ENCODE measurements at places on chromosomes 3 and 15.

DNA sequence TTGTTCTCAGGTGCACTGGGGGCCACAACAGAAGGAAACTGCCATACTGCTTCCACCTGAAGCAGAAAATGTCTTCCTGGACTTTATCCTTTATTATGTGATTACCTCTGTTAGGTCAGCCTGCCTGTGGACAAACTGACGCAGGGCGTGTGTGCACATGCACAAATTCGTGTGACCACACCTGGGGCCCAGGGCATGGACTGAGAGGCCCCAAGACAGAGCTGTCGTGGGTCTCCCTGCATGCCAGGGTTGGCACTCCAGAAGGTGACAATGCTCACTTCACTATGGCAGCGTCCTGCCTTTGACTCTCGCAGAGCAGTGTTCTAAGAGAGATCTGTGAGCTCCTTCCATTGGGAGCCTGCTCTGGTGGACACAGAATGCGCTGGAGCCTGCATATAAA, 34.5 kb downstream of the CCDC12 start:
- no peak for DNase-seq

DNA sequence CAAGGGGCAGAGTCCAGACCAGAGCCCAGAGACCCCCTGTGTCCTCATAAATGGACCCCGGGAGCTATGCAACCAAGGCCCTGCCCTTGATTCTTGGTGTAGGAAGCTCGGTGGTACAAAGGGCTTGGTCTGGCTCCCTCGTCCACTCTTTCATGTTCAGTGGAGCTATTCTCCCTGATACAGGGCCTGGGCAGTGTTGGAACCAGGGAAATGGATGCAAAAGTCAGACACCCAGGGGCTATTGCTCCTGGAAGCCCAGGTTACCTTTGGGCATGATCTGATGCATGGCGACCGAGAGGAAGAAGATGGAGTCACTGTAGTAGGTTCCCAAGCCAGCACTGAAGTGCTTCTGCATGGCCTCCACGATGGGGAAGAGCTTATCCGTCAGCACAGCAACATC, 44.5 kb downstream of the XXYLT1 start:
- no peak for DNase-seq

- DNase-seq: no peak
These were observed 32.6 kb upstream of the SPTBN5 start for GRCh38 chr15:41926185-41927056.

DNA sequence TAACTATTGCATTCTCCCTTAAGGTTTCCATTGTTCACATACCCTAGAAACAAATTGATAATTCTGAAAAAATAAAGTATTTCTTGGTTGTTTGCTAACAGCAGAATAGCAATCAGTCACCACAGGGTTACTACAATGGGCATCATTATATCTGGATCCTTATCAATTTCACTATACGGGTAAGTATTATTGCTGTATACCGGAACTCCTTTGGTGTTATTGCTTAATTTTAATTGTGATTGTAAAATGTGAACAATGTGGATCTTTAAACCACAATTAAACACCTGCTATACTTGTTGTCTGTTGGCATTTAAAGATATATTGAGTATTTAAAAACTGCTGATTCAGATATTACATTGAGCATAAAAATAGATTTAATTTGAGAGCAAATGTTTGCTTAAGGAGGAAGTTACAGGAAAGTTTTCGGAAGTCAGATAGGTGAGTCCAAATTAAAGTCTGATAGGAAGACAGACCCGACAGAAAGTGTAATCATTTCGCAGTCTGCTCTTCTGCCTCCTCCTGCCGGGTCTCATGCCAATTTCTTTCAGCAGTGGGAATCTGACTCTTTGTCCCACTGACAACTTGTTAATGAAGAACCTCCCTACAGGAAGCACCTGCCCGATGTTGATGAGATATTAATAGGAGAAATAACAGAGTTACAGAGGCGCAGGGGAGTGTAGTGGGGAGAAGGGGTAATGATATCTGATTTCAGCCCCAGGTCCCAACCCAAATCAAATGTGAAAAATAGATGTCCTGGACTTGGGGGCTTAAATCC, 169.7 kb upstream of the TBC1D5 start:
- no peak for DNase-seq

DNA sequence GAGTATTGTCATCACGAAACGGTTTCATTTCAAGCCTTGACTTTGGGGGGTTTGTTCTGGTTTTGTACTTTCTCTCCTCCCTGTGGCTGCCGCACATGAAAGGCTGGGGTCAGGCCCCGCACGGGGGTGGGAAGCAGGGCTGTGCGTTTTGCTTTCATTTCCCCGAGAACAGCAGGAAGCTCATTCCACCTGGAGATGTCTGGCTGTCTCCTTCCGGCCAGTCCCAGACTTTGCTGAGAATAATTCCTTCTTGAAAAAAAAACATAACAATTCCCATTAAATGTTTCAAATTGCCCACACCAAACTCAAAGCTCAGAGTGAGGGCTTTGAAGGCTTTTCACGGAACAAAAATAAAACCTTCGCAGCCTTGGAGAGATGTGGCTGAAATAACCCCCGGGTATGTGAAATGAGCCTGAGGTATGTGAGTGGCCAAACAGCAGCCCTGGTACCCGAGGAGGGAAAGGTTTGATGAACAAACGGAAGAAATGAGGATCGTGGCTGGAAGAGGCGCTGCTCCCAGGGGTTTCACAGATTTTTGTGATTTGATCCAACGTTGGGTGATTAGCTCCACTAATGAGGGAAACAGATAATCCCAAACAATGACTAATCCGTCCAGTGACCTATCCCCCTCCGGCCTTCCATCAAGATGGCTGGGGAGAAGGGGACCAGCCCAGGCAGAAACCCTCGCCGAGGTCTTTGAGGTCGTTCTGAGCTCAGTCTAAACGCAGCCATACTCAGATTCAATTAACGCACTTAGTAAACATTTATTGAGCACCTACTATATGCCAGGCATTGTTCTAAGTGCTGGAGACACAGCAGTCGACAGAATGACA, 126.9 kb upstream of the MEF2A start:
- DNase-seq: no peak

GRCh38 chr3:15800780-15801179, 3.0 kb upstream of the ANKRD28 start:
- DNase-seq: no peak

- DNase-seq: no peak
These were observed 45.1 kb downstream of the SEC22A start for GRCh38 chr3:123246866-123247265.

GRCh38 chr3:103002425-103003176, 567.8 kb downstream of the ZPLD1 start:
- no peak for DNase-seq

GRCh38 chr15:58285212-58285920, 146.4 kb upstream of the LIPC start:
- no peak for DNase-seq

DNA sequence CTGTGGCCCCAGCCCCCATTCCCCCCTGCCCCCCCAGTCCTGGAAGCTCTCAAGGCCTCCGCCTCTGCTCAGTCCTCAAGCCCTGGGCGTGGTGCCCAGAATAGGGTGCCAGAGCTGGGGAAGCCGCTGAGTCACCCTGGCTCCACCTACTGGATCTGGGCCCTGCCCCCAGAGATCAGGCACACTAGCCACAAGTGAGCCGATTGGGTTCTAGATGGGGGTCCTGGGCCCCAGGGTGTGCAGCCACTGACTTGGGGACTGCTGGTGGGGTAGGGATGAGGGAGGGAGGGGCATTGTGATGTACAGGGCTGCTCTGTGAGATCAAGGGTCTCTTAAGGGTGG, 5.7 kb downstream of the EIF4G1 start:
- DNase-seq: no peak

GRCh38 chr3:8954938-8955763, 8.1 kb downstream of the RAD18 start:
- DNase-seq: no peak

- no peak for DNase-seq
These were observed 11.0 kb upstream of the VPS39 start for GRCh38 chr15:42218953-42219592.

DNA sequence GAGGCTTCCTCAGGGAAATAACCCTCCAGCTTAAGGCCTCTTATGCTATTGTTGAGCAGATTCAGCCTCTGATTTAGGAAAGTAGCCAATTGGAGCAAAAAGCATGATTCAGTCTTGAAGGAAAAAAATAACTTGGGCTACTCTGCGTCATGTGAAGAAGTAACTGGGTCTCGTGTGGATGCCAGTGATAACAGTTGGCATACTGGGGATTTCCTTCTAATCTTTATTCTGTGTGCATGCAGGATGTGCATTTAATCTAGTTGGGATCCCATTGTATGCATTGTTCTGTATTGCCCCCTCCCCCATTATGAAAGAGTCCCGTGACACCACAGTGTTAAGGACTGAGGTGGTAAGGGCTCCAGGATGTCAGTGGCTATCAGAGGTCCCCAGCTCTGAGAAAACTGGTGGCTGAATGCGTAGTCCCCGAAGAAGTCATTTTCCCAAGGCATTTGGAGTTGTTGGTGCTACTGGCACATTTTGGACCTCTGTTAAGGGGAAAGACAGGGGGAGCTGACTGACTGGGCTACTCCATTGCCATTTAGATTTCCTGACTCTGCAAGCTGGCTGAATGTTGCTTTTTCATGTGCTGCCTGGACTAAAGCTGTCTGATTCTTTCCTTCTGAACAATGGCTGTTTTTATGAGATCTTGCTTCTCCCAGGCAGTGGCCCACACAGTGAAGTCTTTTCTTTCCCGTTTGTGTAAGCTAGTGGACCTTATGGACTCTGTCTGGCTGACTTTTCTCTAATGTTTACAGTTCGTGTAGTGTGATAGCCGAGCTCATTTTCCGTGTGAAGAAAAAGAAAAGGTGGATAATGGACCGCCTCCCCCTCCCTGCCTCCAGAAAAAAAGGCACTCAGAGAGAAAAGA, 38.4 kb upstream of the TRAK1 start:
- DNase-seq: no peak

DNA sequence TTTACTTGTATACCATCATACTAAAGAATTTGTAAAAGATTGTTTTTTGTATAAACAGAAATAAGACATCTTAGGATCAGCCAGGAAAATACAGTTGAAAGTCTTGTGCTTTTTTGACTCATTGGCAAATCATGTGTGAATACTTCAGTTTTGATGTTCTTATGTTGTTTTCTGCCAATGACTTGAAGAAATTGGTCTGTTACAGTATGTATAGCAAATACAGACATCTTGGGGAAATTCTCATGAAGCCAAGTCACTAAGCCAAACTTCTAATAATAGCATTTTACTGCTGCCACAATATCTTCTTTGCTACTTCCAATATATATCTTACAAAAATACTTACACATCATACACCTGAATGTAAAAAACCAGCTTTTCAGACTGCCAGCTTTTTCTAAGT, 83.2 kb downstream of the DZIP3 start:
- no peak for DNase-seq

DNA sequence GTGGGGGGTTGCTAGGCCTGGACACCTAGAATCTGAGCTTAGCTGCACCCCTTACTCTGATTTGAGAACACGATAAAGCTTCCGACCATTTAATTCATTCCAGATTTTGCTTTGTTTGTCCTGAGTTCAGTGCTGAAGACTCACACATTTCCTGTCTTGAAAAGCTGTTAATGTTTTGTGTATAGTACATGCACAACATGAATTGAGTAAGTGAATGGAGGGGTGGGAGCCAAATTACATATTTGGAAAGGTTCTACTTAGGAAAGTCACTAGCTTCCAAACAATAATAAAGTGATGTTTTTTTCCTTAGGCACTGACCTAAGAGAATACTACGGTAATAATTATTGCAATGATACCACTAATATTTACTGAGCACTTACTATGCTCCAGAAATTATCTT, 955.2 kb upstream of the NR2F2 start:
- DNase-seq: no peak

DNA sequence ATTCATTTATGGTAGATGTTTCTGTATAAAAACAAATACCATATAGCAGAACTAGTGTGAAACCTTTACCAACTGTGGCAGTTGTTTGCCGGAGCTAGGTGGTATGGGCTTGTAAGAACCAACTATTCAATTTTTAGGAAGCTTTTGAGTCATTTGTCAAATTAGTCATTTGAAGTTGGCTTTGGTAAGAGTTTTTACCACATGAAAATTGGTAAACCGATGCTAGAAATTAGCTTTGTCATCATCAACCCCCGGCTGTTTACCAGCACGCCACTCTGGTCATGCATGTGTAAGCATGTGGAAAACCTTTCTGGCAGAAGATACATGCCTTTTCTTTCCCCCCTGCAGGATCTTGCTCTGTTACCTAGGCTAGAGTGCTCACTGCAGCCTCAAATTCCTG, 63.3 kb downstream of the IL1RAP start:
- DNase-seq: no peak

- DNase-seq: no peak
These were observed 97.8 kb downstream of the HMG20A start for GRCh38 chr15:77518458-77518857.

GRCh38 chr15:62756326-62756994, 286.1 kb upstream of the TPM1 start:
- DNase-seq: no peak

- DNase-seq: no peak
These were observed 21.8 kb downstream of the RARB start for GRCh38 chr3:25449857-25450256.

GRCh38 chr3:155218462-155218861, 75.0 kb downstream of the STRIT1 start:
- no peak for DNase-seq

- no peak for DNase-seq
These were observed 1241.5 kb upstream of the GBE1 start for GRCh38 chr3:83002869-83003445.

DNA sequence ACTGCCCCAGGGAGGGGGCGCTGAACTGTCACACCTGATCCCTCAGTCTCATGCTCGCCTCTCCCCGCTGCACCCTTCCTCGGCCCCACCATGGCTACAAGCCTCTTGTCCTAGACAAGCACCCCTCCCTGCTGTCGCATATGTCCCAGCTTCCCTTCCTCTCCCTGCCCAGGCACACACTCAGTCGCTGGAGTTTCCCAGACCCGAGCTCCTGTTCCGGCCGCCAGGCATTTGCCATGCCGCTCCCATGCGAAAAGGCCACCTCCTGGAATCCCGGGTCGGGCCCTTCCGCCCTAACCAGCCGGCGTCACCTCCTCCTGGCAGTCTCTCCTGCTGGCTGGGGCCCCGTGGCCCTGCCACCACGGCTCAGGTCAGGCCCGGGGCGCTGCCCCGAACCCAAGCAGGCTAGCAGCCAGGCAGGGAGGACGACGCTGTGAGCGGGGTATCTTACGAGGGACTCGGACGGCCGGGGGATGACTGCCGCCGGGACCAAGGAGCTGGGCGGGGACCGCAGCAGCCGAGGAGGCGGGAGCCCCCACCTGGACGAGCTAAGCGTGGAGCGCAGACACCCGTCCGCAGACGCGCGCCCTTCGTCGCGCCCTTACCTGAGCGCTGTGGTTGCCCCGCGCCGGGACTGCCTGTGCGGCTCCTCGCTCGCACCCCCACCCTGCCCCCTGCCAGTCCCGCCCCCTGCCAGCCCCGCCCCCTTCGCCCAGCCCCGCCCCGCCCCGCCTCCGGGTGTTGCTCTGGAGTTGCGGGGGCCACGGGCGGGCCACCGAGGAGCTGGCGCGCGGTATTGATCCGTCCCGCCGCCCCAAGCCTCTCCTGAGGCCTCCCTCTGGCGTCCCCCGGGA, at the start of gene ALS2CL:
Gene ALS2CL, minus strand, starts transcription at position 642 of the 854 bp plus-strand sequence. CDS start 4,239 bp downstream, outside the sequence.
- DNase-seq: peak; percentile 42

- no peak for DNase-seq
These were observed 253.7 kb downstream of the FOXP1 start for GRCh38 chr3:71329817-71330216.

- no peak for DNase-seq
These were observed 158.0 kb downstream of the CDIN1 start for GRCh38 chr15:36737430-36737891.

GRCh38 chr15:62928242-62928999, 114.1 kb upstream of the TPM1 start:
- no peak for DNase-seq
